ENCODE measurements at places on chromosomes 3 and 15.

GRCh38 chr15:89172921-89173320 is 48.5 kb downstream of the RLBP1 start:
- no peak for DNase-seq

- peak; percentile 81 for DNase-seq
Measured at GRCh38 chr3:37014620-37015019, 21.3 kb downstream of the MLH1 start.

DNA sequence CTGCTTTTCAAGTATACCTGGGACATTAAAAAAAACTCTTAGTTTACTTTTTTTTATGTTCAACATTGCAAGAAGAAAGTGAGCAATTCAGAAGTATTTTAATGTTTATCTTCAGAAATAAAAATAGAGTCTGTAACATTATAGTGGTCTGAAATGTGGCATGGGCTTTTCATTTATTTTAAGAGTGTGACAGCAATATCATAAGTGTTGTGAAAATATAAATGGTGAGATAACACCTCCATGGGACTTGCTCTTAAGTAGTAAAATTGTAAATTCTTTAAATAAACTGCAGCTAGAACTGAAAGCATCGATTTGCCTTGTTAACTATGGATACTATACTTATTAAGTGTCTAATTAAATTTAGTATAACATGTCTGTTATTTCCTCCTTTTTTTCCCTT is 48.8 kb upstream of the ZCWPW2 start:
- no peak for DNase-seq

DNA sequence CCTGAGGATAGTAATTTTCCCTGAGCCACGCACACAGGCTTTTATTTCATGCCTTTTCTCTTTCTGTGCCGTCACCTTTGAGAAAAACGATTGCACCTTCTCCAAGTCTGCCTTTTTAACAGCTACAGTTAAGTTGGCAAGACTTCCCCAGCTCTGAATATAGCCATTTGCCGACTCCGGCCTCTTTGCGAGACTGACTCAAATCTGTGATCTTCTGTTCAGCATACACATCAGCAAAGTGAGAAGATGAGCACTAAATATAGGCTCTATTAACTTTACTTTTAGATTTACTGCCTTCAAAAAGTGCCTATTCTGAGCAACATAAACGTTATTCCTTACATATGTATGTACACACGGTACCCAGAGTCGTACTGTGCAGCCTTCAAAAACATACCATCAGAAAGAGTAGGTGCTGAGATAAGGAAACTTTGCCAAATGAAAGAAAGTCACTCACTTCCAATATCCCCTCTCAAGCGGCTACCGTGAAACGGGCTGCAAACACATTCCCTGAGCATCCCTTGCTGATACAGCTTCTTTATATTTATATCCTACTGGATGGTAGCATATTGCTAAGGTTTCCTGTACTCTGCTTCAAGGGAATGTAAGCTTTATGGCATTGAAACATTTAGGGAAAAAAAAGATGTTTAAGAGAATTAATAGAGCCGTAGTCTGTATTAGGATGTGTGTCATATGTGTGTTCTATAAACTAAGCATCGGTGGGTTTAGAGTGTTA is 283.3 kb upstream of the TPRG1 start:
- no peak for DNase-seq

- no peak for DNase-seq
Measured at GRCh38 chr3:47581422-47581821, 2.8 kb upstream of the CSPG5 start.

GRCh38 chr3:52773361-52774065 is 2.8 kb upstream of the NEK4 start:
- no peak for DNase-seq

DNA sequence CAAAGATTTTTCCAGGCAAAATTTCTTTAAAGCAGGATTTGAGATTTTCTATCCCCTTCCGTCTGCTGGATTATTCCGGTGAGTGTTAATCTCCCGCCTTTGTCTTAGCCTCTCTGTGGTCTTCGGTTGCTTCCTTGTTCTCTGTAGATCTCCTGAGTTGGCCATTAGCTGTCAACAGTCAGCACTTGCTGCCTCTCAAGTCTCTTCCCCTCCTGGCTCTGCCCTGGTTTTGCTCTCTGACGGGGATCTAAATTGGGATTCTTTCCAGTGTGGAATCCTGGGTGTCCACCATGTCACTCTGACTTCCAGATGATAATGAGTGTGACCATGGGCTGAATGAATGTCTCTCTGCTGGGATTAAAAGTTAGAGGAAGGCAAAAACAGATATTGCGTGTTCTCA is 121.5 kb downstream of the IGF1R start:
- DNase-seq: no peak

- peak; percentile 41 for DNase-seq
Measured at GRCh38 chr3:7682822-7683229, 818.8 kb upstream of the LMCD1 start.

GRCh38 chr3:150956376-150956775 is 16.2 kb downstream of the CLRN1 start:
- DNase-seq: no peak

GRCh38 chr3:185711255-185711870 is 113.5 kb downstream of the IGF2BP2 start:
- no peak for DNase-seq

DNA sequence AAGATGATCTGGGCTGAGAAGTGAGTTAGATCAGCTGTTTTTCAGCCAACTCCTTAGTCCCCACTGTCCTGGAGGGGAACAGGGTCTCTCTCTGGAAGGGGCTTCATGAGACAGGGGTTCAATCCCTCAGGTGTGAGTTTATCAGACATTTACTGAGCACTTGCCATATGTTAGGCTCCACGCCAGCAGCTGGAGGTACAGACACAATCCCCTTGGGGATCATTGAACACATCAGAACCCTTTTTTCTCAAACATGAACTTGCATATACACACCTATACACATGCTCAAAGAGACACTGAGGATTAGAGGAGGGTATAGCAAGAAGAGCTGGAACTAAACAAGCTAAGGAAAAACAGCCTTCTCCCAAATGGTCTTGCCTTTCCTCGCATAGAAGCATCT is 5.5 kb upstream of the BMF start:
- no peak for DNase-seq

DNA sequence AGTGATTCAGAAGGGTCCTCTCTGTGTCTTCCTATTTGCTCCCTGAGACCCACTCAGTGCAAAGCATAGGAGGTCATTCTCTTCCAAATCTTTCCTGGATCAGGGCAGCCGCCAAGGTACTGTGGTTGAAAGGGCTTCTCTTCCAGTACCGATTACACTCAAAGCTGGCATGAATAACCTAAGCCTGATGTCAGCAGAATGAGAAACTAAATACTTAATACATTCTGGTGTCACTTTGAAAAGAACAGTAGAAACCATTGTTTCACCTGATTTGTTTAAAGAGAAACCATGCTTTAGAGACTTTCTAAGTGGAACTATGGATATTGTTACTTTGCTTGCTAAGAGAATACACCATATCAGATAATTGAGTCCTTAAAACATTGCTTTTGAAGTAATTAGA is 50.2 kb downstream of the PDHB start:
- DNase-seq: no peak

DNA sequence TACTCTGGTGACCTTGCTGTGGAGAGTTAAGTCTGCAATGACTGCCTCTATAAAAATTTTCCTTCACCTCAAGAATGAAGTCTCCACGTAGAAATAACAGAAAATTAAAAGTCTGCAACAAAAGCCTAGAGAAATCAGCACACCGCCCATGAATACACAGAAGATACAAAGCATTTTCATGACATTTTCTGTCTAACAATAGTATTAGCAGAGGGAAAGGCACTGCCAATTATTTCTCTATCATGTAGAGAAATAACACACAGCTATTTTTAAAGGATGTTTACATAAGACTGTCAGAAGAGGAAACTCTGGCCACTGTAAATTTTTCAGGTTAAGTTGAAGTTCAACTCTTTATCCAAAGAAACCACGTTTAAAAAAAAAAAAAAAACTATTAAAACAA is 80.8 kb downstream of the GSK3B start:
- no peak for DNase-seq

- no peak for DNase-seq
Measured at GRCh38 chr3:89932882-89933281, 825.5 kb downstream of the EPHA3 start.

GRCh38 chr3:100073714-100074307 is 40.5 kb downstream of the FILIP1L start:
- peak; percentile 27 for DNase-seq

DNA sequence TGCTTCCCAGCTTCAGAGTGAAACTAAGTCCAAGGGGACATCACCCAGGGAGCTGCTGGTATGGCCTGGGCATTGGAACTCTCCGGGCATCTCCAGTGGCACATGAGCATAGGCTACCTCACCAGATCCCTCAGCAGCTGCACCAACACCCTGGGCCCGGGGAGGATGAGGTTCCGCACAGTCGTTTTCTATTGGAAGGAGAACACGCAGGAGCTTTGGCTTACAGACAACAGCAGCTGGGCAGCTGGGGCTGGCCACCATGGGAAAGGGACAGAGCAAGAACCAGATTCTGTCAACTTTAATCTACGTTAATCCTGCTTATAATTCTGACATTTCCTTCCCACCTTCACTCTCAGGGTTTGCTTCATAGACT is 65.5 kb downstream of the MYO1E start:
- no peak for DNase-seq

- peak; percentile 68 for DNase-seq
Measured at GRCh38 chr3:160755776-160756304, at the start of gene PPM1L. Gene PPM1L (plus strand): TSS chr3:160756231.

- DNase-seq: no peak
Measured at GRCh38 chr3:41845826-41846225, 116.1 kb downstream of the ULK4 start.

DNA sequence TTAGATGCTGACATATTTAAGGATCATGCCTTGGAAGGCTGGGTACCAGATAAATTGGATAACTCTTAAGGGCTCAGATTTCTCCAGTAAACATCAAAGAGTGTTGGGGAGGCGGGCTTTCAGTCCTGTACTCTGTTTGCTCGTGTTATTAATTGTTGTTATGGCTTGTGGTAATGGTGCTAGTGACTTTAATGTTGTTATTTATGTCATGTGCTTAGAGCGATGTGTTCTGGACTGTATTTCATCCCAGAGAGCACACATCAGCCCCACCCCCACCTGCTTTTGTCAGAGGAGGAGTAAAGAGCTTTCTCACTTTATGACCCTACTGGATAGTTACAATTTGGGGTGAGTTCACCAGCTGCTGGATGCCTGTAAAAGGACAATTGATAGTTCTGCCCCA is 386.3 kb downstream of the EPHB1 start:
- DNase-seq: no peak

DNA sequence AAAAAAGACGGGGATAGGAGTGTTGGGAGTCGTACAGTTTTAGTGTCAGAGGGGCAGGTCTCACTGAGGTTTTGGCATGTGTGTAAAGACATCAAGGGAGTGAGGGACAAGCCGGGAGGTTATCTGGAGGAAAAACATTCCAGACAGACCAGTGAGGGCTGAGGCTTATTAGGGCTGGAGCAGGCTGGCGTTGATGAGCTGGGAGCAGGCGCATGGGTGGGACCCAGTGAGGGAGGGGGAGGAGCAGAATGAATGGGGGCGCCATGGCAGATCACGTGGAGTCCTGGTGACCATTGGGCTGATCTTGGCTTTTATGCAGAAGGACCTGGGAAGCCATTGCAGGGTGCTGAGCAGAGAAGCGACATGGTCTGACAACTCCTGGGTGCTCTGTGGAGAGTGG is 180.2 kb downstream of the SLCO3A1 start:
- DNase-seq: no peak

DNA sequence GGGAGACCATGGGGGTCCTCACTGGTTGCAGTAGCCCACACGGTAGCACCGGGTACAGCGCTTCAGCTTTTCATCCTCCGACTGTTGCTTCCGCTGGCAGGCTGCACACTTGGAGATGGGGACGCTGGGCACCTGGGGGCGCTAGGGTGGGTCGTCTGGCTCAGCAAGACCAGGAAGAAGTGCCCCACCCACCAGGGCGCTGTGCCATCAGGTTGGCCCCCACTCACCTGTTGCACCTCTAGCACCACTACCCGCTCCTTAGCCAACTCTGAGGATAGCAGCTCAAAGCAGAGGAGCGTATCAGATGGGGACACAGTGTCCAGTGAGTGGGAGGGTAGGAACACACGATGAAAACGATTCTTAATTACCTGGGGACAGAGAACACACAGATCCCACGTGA is 7.7 kb upstream of the QARS1 start:
- DNase-seq: no peak

GRCh38 chr15:52397118-52397517 is 101.5 kb upstream of the MYO5C start:
- DNase-seq: peak; percentile 45

DNA sequence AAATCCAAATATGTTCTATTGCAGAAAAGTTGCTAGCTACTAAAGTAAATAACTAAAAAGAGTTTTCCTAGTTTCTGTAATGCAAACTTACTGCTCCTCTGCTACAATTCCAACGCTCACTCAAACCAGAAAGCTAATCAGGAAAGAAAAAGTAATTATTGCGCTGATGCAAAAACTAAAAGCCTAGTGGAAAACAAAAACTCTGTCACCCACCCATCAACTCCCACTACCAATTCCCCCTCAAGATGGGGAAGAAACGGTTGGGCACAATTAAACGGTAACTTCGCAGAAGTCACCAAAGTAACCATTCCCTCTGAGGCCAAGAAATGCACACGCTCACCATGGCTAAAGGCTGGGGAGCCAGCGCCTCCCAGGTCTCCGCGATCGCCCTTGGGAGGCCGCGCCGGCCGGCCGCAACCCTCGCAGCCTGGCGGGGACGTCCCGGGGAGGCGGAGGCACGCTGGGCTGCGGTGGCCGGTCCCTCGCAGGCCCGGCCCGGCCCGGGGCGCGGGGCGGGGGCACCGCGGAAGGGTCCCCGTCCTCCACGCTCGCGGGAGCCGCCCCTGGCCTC is 684 bp downstream of the SLTM start:
- DNase-seq: no peak

GRCh38 chr3:71461114-71461513 is 122.4 kb downstream of the FOXP1 start:
- no peak for DNase-seq

GRCh38 chr3:182046166-182046764 is 334.5 kb downstream of the SOX2 start:
- no peak for DNase-seq

- no peak for DNase-seq
Measured at GRCh38 chr15:59011262-59011952, 23.9 kb downstream of the RNF111 start.

DNA sequence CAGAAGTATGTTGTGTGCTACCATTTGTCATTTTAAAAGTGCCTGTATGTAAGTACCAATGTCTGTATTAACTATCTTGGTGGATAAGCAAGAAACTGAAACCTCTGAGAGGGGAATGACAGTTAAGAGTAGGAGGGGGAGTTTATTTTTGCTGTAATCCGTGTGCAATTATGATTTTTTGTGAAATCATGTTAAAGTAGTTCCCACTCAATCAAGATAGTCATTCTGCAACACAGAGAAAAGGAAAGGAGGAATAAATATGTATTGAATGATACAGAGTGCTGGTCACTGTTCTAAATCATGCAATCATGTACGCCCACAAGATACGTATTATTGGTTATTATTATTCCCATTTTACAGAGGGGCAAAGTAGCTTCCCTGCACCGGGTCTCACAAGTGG is 105.1 kb upstream of the UBE2E1 start:
- no peak for DNase-seq

DNA sequence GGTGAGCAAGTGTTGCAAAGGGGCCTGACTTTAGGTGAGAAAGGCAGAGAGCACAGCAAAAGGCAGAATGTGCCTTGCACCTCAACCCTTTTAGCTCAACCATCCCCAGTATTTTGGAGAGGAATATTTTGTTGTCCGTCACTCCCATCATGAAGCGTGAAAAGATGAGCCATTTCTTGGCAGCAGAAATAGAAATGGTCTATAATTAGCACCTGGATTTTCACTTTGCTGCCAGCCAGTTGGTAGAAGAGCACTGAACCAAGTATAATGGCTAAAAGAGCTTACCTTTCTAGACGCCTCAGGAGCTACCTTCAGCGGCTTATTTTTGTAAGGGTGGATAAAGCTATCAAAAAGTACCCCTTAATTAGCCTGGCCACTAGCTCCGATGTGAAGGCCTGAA is 406.7 kb downstream of the OCA2 start:
- no peak for DNase-seq

All from left ventricle myocardium inferior (tissue), 1 donor.